ENCODE measurements at places on chromosomes 4 and X.
A peak's percentile ranks its signal among the peaks of the same experiment; 100 is the strongest.

DNA sequence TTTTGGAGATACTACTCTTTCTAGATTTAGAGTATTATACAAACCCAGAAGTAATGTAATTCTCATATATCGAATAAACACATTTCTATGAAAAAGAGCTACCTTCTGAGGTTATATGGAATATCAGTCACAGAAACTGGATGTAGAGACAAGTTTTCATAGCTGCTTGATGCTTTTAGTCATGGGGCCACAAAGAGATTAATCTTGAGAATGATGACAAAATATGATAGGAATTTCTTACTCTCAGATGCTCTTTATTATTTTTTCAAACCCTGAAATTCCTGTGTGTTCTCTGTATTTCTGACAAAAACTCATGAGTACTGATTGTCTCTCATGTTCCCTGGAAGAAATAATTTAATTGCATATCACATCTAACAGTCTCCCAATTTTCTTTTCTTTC is 662.5 kb downstream of the RAPGEF2 start:
- DNase-seq: no peak

DNA sequence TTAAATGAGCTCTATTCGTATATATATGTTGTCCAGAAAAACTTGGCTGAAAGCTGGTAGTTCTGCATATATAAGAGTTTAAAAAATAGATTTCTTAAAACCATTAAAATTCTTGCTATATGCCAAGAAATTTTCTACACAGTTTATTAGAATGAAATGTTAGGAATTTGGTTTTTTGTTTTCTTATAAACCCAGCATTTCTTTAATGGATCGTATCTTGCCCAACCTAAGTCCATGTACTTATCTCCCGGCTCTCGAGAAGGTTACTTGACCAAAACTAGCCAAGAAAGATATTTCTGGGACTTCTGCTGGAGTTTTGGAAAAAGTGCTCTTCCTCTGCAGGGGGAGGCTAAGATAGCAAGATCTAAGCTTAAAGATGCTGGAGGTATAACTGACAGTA is 4.7 kb upstream of the ASB5 start:
- DNase-seq: no peak

DNA sequence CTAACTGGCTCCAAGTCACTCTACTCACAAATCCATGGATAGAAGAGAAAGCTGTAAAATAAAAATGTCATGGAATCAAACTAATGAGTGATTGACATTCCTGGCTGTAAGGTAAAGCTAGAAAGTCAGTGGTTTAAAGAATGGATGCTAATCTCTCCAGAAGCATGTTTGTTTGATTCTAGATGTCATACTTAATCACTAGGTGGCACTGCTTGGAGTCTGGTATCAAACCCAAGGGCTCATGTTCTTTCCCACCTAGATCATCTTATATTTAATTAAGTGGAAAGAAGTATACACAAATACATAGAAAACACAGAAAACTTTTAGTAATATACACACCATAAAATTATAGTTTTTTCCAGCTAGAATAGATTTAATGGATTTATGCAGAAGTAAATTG is 2666.6 kb downstream of the PCDH7 start:
- DNase-seq: no peak

DNA sequence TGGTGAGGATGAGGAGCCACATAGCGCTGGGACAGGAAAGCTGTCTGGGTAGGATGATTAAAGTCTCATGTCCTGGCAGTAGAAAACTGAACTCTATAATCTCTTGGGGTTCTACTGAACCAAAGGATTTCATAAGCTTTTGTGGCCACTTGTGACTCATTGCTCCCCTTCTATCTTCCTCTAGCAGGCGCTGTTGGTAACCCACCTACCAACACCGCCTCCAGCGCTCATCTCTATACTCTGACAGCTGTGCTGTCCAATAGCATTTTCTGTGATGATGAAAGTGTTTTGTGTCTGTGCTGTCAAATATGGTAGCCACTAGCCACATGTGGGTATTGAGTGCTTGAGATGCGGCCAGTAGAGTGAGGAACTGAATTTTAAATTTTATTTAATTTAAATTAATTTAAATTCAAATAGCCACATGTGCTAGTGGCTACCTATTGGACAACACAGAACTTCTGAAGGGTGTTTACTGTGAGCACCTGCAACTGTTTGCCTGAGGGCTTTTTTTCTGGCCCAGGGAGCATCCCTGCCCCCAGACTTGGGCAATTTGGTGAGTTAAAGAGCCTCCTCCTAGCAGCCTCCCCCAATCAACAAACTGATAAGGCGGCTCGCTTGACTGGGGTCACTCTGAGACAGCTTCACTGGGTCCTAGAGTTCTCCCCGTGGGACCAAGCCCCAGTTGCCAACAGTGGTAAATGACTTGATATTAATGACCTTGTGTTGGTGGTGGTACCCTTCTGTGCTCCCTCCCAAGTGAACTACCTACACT is 169.2 kb upstream of the ATP6AP2 start:
- no peak for DNase-seq

GRCh38 chr4:71913275-71913674 is 118.5 kb upstream of the NPFFR2 start:
- DNase-seq: no peak

DNA sequence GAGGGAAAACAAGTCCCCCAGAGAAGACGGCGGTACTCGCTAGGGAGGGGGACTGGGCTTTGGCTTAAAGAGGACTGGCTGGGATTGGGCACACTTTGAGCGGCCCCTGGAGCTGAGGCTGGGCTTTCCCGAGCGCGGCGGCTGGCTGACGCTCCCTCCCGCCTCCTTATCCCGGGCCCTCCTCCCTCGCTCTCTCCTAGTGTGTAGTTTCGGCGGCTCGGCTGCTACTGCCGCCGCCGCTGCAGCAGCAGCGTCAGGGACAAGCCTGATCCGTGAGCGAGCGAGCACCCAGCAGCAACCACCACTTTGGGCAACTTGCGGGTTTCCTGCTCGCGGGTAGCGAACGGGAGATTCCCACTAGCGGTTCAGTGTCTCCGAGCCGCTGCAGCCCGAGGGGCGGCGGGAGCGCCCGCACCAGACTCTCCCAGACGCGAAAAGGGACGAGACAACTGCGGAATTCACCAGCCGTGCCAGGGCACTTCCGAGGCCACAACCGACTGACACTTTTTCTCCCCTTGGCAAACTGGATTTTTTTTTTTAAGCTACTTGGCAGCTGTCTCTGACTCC is 632 bp upstream of the PCDH7 start:
- DNase-seq: peak; percentile 85

GRCh38 chr4:144782345-144782744 is 136.4 kb downstream of the HHIP start:
- DNase-seq: peak; percentile 31

GRCh38 chrX:97315939-97316338 is 432.2 kb downstream of the RPA4 start:
- DNase-seq: no peak

DNA sequence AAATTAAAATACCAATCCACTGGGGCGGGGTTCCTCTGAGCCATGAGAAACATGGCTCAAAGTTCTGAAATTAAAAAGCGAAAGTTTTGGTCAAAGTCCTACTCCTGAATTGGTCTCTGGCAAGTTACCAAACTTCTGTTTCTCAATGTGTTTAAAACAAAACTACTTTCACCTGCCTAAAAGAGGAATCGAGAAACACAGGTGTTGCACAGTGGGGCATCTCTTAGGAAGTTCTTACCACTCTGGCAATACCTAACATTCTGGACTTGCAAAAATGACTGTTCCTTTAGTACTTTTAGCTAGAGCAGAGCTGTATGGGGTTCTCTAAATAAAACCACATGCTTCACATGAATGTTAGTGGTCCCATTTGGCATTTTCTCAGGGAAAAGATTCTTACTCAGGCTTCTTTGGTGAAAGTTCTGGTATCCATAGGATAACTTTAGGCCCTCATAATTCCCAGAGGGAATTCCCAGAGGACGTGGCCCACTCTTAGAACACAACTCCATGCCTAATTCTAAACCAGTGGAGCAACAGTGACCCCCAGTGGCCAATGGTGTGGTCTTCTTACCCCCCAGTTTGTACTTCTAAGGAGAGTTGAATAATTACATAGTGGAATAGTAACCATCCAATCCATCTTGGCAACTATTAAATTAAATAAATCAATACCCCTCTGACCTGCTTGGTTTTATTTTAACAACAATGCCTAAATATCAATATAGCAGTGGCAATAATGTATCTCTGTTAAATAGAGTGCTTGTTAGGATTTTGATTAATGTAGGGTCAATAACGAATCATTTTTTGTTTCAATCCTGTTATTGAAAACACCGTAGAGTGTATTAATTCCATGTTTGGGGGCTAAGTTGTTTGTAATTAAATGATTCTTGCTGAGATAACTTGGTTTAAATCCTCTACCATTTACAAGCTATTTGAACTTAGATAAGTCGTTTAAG is 21.9 kb downstream of the BMP3 start:
- DNase-seq: peak; percentile 73

DNA sequence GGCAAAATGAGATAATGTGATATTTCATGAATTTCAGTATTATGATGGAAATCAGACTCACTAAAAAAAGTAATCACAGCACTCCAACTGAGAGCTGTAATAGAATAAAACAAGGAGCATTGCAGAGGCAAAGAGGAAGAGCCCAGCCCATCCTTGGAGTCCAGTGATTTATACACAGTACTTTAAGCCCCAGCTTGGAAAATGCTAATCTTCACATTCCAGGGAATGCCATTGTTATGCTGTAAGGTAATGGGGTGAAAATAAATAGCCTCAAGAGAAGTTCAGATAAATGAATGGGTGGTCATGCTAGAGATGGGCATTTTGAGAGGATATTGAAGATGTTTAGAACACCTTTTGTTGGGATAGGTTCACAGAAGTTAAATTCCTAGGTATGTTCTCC is 190.3 kb upstream of the TAPT1 start:
- no peak for DNase-seq

- no peak for DNase-seq
Observed at GRCh38 chr4:70623323-70623722, 5.2 kb upstream of the ENAM start.

- peak; percentile 57 for DNase-seq
Observed at GRCh38 chrX:10755439-10756334, 135.3 kb upstream of the MID1 start.

GRCh38 chr4:118703118-118703517 is 17.9 kb downstream of the METTL14 start:
- no peak for DNase-seq

DNA sequence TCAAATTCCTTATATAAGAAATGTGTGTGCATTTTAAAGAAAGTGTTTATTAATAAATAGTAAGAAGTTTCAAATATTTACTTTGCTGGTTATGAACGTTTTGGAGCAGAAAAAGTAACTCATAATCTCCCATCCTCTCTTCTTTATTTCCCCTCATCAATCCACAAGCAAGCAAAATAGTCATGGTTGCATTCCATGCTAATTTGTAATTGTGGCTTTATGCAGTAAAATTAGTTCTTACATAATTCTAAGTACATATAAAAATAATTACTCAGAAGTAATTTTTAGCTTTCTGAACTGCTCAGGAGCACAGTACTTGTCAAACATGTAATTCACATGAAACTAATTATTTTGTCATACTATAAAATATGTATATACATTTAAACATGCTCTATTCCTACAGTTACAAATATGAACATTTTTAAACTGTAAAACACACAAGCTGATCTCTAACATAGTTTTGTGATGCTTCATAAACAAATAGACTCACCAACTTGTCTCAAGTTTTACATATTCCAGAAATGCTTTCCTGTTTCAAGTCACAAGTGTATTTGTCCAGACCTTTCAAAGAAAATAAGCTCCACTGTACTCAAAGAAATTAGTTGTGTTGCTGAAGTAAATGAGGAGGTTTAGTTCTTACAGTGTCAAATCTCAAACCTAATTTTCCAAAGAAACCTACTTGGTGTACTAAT is 218.9 kb downstream of the PABPC4L start:
- no peak for DNase-seq

- DNase-seq: no peak
Observed at GRCh38 chrX:30887721-30888120, 1.3 kb downstream of the TAB3 start.

DNA sequence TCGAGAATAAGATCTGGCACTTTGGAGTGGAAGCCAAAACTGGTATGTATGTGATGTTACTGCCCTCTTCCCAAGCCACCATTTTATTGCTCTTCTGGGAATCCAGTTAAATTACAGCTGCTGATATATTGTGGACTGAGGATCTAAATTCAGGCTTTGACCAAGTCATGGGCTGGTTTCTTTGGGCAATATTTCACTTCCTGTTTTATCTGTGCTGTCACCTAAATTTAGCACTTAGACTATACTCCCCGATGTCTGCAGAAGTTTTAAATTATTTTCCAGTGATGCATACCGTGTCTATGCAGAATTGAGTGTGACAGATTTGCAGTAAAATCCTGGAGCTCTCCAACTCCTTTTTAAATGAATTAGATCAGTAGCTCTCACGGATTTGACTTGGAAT is 100.0 kb downstream of the TEX13A start:
- no peak for DNase-seq

DNA sequence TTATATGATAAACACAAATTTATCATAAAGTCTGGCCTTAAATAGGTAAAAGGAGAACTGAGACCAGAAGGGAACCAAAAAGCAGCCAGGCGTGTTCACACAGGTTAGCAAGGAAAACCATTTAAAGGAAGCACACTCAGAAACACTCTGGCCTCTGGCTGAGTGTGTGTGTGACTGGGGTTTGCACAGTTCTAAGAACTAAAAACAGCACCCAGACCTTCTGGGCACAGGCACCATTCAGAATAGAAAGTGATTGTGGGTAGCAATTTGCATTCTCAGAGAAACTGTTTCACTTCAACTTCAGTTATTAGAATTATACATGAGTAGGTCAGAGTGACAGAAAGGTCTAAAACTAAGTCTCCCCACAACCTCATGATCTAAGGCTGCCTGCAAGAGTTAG is 10.0 kb downstream of the GPR82 start:
- no peak for DNase-seq

DNA sequence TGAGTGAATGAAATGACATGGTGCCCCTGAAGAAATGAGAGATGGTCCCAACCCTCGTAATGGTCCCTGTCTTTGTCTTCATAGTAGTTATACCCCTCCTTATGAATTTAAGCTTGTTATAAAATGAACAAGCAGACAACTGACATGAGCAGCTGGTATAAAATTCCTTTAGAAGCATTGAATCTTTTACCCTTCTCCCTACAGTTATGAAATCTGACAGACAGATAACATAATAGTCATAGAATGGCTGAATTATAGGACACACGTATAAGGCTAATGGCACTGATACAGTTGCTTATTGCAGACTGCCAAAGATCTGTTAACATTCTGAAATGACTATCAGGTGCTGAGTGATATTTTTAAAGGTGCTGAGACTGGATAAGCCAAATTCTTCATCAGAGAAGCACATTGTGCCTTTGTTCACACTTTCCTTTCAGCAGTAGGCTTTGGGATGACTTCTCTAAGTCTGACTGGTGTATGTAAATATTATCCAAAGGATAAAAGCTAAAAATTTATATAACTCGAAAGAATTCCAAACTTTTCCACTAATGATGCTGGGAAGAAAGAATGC is 47.4 kb upstream of the PDGFC start:
- no peak for DNase-seq

- DNase-seq: no peak
Observed at GRCh38 chrX:23907111-23907497, 634 bp downstream of the APOO start.

All from femur (tissue), 1 donor.